ENCODE measurements at places on chromosomes 2 and 18.

GRCh38 chr2:118089139-118089800 is 999 bp downstream of the INSIG2 start:
- no peak for DNase-seq

DNA sequence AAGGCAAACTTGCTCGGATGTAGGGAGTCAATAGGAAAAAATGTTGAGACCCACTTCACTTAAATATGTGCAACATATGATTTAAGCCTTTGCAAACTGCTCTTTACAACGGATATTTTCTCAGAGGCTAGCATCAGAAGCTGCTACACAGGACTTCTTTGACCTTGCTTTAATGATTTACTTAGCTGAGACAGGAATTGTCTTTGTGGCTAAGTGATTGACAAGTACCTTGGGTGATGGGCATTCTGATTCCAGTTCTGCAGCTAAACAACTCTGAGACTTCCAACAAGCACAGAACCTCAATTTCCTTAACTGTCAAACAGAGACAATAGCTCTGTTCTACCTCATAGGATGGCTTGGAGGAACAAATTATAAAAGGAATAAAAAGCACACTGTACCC is 150.2 kb downstream of the NCKAP5 start:
- no peak for DNase-seq

- no peak for DNase-seq
Observed at GRCh38 chr18:34976534-34976898, 64.7 kb upstream of the MAPRE2 start.

DNA sequence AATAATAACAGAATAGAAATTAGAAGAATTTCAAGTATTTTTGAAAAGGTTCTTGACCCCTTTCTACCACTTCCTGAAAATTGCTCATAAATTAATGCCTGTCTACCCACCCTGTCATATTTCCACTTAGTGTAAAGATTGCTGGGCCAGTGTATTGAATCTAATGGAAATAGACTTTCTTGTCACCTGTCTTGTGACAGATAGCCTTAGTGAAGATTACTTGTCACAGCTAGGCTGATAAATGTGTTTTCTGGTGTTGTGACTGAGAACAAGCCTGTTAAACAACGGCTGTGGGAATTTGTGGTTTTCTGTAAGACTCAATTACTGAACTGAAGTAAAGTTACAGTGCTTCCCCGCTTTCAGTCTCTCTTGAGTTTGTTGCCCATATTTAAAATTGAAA is 37.0 kb downstream of the PIK3C3 start:
- no peak for DNase-seq

DNA sequence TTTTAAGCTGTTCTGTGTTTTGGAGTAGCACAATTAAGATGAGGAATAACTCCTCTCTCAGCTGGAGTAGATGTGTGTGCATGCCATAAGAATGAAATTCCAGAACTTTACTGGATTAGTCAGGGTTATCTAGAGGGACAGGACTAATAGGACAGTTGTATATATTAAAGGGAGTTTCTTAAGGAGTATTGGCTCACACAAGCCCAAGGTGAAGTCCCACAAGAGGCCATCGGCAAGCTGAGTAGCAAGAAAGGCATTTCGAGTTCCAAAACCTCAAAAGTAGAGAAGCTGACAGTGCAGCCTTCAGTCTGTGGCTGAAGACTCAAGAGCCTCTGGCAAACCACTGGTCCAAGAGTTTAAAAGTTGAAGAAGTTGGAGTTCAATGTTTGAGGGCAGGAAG is 113.7 kb downstream of the RIT2 start:
- no peak for DNase-seq

DNA sequence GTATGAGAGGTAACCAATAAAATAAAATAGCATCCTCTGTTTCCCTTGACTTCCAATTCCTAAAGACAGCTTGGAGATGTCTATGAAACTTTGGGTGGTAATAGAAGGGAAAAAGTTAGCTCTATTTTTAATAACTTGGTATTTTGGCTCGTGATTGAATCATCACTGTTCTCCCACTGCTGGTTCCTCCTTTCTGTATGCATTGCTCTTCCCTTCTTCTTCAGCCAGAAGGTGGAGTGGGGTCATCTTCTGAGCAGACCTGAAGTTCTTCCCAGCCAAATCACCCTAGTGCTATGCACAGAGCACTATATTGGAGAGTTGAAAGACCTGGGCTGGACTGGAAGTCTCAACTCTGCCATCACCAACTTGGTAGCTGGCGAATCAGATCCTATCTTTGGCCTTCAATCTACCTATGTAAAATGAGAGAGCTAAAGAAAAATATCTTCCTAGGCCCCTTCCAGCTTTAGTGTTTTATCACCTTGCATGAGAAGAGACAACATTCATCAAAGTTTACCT is 54.1 kb downstream of the CPO start:
- no peak for DNase-seq

- DNase-seq = no peak
Observed at GRCh38 chr18:14089781-14090180, 42.5 kb downstream of the ZNF519 start.

DNA sequence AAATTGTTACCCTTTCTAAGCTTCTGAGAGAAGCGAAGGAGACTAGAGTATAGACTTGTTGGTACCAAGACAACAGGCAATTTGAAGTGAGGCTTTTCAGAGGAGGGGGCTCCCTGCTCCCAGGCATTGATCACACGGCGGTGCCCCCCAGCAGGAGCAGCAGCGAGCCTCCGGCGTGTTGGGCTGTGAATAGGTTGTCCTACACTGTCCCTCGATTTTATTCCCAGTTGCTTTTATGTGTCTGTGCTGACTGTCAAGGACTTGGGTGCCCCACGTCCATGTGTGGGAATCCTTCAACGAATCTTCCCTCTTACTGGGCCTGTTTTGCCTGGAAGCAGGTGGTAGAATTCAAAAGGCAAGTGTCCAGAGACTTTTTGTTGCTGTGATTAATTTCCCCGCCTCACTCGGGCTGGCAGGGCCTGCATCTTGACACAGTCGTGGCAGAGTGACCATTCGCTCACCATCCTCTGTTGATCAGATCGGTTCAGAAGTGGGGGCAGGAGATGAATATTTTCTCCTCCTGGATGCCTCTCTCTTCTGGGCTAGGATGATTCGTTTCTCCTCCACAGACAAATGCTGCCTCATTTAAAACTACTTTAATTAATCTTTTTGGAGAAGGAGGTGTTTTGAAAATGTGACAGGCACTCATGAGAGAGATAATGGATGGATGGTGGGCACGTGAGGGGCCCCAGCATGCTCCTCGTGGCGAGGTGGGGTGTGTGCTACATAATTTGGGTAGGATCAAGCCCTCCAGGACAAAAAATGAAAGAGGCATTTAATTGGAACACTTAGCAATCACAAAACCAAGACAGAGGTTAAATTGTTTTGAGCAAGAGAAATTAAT is 77.6 kb downstream of the SMIM21 start:
- no peak for DNase-seq

- DNase-seq = no peak
Observed at GRCh38 chr18:32469691-32470459, 807 bp downstream of the GAREM1 start.

- no peak for DNase-seq
Observed at GRCh38 chr2:68912732-68913131, 40.0 kb downstream of the GKN2 start.

- no peak for DNase-seq
Observed at GRCh38 chr2:187453078-187453641, 5.1 kb upstream of the CALCRL start.

DNA sequence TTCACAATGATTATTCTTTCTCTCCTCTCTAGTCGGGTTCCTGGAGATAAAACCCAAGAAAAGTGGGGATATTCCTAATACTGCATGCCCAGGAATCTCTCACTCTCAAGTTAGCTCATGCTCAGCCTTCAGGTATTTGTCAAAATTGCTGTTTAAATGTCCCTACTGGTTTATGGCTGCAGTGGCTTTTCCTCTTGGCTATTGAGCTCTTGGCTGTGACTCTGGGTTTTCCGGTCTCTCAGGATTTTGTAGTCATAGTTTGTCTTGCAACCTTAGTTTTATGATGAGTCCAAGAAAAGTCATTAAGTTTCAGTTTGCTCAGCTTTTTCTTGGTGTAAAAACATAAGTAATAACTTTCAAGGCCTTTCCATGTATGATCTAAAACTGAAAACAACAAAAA is 820.7 kb upstream of the HS6ST1 start:
- no peak for DNase-seq

DNA sequence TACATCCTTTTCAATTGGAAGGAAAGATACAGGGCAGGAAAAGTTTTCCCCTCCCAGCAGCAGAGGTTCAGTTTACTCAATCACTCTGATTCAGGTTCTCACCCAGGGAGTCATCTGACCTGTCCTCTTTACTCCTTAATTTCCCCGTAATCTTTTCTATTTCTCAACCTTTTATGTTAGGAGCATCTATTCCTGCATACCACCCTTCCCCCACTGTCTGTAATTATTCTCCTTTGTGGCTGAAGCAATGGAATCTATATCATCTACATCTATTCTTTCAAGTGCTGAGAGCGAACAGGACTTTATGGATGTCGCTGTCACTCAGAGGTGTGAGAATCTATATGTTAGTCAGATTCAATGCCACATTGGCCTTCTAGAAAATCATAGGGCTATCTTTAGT is 175.2 kb downstream of the NOL4 start:
- no peak for DNase-seq

GRCh38 chr2:197107291-197108269 is 181.1 kb upstream of the PGAP1 start:
- DNase-seq = no peak

DNA sequence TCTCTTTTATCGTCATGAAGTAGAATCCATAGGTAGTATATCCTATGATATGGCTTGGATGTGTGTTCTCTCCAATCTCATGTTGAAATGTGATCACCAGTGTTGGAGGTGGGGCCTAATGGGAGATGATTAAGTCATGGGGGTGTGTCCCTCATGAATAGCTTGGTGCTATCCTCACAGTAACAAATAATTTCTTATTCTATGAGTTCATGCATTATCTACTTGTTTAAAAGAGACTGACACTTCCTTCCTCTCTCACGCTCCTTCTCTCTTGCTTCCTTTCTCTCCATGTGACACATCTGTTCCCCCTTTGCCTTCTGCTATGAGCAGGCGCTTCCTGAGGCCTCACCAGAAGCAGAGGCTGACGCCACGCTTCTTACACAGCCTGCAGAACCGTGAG is 165.6 kb downstream of the MREG start:
- DNase-seq = no peak

DNA sequence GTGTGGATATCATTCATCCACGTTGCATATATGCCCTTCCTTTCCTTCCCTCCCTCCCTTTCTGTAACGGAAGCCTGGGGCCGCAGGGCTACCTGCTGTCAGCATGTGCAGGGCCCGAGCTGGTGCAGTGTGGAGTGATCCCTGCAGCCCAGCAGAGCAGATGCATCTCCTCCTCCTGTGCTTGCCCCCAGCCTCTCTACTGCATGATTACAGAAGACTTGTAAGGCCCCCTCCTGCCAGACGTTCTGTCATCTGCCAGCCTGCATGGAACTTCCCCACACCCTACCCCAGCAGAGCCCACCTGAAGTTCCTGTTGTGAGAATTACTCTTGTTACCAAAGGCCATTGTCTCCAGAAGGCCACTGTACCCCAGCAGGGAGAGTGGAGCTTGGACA is 67.5 kb upstream of the FOSL2 start:
- no peak for DNase-seq

- DNase-seq = no peak
Observed at GRCh38 chr2:202831242-202832220, 40.0 kb downstream of the ICA1L start.

DNA sequence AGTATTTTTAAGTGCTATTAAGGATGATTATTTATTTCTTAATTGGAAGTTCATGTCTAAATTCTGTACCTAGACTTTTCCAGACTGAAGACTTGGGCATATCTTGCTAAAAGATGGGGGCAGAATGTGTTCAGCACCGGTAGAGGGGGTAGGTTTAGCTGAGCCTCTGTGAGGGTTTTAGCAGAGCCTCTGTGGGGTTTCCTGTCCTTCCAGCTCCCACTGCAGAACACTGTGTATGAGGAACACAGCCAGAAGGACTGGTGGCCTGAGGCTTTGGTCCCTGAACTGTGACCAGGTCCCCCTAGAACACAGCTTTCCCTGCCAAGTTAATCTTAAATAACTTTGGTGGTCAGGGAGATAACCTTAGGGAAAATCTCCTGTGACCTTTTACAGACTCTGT is 123.4 kb upstream of the EPC2 start:
- no peak for DNase-seq

DNA sequence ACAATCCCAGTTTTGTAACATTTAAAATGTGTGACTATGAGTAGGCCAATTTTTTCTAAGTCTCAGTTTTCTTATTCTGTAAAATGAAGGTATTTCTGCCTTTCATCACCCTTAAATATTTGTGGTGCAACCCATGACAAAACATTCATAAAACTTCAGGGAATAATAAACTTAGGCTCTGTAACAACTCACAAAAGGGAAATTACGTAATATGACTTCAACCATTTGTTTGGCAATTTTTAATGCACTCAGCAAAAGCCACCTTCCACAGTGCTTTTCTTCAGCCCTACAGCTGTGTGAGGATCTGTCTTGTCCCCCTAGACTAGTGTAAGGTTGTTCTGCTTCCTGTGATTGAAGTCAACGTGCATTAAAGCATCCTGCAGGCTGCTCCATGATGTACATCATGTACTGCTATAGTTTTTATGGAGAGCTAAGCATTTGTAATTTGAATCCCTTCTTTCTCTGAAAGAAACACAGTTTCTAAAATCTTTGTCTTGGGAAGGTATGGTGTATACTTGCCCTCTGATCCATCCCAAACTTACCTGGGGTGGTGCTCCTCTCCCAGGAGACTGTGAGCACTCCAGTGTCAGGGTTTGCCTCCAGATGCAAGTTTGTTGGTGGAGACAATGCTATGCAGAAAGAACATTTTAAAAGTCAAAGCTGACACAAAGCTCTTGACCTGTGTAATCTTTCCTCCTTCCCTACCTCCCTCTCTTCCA is 39.1 kb downstream of the FN1 start:
- DNase-seq = no peak

DNA sequence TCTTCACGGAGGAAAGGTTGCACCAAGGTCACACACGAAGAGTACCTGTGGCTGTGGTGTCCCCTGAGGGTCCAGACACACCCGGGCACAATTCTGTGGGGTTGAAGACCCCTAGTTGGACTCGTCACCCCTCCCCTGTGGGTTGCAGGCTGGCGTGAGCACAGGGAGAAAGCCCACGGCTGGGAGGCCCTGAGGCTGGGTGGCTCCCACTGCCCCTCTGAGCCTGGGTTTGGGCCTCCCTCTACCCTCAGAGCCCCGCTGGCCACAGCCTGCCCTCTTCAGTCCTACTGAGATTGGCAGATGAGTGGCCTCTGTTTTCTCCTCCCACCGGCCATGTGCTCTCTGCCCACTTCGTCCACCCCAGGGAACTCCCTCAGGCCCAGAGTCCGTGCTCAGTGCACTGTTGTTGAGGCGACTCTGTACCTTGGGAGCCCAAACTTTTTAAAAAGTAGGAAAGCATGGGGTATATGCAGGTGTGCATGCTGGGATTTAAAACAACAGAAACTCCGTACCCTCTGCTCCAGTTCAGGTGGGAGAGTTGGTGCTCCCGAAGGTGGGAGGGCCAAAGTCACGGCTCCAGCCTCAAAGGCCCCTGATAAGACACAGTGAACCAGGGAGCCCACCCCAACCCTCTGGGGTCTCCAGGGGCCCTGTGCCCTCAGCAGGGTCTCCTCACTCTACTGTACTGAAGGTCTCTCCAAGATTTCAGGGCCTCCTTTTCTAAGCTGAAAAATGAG is 19.1 kb downstream of the RAMP1 start:
- DNase-seq = no peak

GRCh38 chr2:20199633-20200270 is 25.2 kb downstream of the SDC1 start:
- DNase-seq = no peak

Measured in stimulated activated CD8-positive, alpha-beta memory T cell treated with anti-CD3 and anti-CD28 coated beads, Interleukin-2, amount 100 ng/mL, for 1 hour (primary cell).